ENCODE measurements at places on chromosomes 2 and 18.

DNA sequence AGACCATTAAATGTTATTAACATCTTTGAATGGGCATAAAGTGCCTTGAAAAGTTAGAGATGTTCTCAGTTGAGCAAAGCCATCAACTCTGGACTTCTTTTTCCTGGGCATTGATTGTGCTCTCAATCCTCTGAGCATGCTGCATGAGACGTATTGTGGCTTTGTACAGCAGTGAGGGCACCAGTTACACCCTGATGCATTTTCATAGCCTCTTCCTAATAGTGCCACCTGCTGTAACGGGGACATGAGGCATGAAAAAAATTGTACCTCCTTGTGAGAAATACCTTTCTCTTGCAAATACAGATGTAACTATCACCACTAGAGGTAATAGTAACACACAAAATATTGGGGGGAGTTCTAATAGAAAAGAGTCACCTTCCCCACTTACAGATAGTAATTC is 697.5 kb downstream of the TMEM182 start:
- no peak for DNase-seq

- DNase-seq, result no peak
Observed at GRCh38 chr2:232328516-232329460, 49.8 kb upstream of the ALPP start.

GRCh38 chr2:124034265-124034664 is 9.2 kb downstream of the CNTNAP5 start:
- no peak for DNase-seq

DNA sequence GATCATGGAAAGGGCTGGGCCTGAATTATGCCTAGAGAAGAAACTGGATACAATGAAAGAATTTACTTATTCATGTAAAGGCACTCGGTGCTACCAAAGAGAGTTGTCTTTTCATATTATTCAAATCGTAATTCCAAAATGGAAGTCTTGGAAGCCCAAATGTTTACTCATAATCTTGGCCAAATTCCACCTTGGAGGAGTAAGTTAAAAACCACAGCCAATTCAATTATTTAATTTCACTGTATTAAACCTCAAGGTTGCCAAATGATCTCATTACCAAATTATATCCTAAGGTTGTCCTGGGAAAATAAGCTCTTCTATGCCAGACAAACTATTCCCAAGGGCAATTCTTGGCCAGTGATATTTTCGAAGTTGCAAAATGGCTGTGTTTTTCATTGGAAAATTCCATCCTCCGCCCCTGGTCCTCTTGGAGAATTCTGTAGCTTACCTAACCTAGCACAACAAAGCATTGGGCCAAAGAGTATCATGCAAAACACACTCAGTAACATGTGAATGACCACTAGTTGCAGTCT is 11.1 kb upstream of the VPS4B start:
- DNase-seq, result no peak

DNA sequence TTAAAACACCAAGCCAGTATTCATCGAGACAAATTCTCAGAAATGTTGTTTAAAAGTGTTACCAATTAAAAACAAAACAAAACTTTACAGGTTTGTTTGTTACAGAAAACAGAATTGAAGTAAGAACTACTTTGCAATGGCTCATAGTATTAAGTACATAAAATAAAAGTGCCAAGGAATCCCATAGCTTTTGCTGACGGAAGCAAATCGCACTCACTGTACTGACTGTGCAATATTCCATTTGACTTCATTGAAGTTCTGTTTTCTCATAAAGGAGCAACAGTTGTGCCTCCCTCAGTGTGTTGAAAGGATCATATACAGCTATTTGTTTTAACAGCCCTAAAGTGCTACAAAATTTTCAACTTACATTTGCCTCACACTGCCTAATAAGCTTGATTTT is 507.8 kb downstream of the SPAG16 start:
- DNase-seq, result no peak

DNA sequence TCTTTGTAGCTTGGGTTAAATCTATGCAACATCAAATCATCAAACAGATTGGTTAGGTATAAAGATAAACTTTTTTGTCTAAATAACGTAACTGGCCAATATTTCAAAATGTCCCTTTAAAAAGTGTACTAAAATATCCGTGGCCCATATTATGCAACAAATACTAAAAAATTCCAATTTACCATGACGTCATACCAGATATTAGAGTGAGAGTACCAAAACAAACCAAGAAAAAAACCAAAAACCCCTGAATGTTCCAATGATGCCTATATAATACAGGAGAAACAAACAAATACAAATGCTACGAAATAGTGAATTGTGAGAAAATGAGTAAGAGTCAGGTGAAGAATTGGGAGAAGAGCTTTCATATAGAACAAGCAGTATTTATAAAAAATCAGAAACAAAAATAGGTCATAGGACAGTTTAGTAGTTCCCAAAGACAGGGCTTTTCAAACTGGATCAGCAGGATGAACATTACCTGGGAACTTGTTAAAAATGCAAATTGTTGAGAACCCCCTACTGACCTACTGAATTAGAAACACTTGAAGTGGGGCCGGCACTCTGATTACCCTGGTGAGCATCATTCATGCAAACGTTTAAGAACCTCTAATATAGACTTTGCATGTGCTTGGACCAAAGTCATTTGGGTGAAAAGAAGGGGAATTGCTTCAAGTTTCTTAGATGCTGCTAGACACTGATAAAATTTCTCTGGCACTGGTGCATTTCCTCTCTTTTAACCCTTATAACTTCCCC is 753.7 kb downstream of the DSC3 start:
- no peak for DNase-seq

GRCh38 chr18:51561821-51562220 is 364.3 kb upstream of the MEX3C start:
- no peak for DNase-seq

- no peak for DNase-seq
Observed at GRCh38 chr2:234577191-234577590, 80.3 kb upstream of the ARL4C start.
